ENCODE measurements at places on chromosomes 4 and X.

DNA sequence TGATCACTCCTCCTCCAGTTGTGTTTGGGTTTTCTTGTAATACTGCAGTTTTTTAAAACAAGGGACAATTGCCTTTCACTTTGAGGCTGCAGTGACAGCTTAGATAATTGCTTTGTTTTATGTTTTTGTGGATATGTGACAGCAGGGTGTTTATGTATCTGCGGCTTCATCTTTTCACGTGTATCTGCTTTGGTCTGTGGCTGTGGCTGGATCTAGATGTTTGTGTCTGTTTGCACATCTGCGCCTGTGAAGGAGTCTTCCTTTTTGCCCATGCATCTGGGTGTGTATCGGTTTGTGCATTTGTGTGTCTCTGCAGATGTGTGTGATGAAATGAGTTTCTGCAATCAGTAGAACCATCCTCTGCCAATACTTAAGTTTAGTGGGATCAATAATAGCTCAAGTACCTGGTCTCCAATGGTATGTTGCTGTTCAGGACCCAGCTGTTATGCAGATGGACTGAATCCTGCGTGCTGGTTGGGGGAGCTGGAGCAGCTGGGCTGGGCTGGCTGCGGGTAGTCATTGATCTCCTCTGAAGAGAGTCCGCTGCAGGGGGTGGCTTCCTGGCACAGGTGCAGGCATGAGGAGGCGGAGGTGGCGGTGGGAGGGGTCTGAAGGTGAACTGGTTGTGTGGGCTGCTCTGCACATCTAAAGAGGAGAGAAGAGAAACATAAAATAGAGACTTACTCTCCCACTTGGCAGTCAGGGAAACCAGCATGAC, 390.3 kb downstream of the SH2D1A start:
- no peak for DNase-seq

DNA sequence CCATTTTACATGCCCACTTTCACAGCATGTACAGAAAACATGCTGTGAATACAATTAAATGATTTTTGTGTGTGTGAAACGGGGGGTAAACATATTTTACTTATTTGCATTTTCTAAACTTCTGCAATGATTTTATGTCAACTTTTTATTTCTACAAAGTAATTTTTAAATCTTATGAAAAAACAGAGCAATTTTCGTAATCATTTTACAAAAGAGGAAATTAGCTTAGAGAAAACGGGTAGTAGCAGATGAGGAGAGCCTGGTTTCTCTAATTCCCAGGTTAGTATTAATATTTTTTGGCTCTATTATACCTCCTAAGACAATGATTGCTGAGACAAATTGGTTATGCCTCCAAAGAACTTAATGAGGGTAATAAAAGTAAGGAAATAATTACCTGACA, 3.2 kb downstream of the TKTL2 start:
- DNase-seq = no peak

DNA sequence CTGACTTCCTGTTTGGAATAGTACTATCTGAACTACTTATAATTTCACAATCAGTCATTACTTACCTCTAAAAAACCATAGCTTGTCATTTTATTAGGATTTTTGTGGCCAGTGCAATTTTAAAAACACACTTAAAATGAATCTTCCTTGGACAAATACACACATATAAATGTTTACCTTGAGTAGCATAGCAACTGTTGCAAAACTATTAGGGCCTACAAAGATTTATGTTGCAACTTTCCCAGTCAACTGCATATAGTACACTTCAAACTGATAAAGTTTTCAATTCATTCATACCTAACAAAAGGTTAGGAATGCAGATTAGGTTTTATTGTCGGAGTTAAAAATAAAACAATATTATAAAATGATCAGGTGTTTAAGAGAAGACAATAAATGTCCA, 193.0 kb downstream of the PDGFC start:
- DNase-seq = no peak

GRCh38 chr4:121736735-121737351, 28.1 kb downstream of the SMIM43 start:
- DNase-seq = no peak

DNA sequence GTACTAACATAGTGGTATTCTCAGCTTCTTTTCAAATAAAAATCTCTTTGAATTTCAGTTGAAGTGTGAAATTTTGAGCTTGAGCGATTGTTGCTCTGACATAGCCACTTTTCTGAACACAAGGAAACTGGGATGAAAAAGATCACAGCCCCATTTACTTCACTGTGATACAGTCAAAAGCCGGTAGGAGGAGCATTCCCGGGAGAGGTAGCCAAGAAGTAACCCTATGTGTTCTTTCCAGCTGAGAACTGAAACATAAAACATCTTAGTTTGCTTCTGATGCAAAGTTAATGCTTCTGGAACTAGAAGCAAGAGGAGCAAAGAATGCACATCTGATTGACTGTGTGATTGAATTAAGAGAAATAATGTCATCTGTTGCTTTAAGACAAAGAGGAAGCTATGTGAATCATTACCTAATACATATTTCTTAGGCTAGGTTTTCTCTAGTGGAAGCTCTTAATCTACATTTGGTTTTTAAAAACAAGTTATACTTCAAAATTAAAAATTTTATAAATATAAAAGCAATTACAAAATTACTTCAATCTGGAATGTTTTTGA, 88.3 kb upstream of the UNC5C start:
- no peak for DNase-seq

- DNase-seq = no peak
These were observed at the start of gene PRKX for GRCh38 chrX:3713225-3713936. Gene PRKX (minus strand): TSS chrX:3713649. CDS start chrX:3713253, 396 bp downstream.

GRCh38 chrX:96563646-96564045, 121.0 kb upstream of the DIAPH2 start:
- DNase-seq = no peak

DNA sequence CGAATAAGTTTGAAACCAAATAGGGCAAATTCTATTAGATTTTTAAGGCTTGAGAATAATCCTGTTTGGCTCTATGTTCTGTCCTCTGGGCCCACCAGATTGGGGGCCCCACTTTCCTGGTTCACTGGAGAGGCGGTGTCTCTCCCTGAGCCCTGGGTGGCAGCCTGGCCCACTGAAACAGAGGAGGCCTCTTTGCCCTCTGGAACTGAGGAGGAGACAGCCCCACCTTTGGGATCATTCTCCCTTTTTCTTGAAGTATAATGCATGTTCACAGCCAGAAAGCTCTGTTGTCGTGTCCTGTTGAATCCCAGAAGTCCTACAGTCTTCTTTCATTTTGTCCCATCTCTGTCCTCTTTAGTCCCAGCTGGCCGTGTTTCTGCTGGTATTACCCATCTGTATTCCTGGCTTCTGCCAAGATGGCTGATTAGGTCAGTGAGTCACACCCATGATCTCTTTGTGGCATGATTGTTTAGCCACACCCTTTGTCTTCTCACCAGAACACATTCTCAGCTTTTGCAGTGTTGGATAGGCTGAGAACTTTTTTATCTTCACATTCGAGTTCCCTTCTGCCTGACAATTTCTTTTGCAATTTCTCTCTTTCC, 8.1 kb upstream of the TBC1D25 start:
- DNase-seq = peak; percentile 54

GRCh38 chr4:145345401-145345800, 136.3 kb upstream of the SMAD1 start:
- DNase-seq = no peak

DNA sequence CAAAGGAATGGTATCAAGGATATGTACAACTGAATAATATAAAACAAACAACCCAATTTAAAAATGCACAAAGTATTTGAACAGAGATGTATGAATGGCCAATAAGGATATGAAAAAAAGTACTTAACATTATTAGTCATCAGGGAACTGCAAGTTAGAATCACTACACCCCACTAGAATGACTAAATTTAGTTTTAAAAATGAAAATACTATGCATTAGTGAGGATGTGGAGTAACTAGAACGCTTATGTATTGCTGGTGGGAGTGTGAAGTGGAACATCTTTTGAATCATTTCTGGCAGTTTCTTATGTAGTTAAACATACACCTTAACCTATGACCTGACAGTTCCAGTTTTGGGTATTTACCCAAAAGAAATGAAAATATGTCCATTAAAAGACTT, 13.0 kb upstream of the SLC16A2 start:
- no peak for DNase-seq

DNA sequence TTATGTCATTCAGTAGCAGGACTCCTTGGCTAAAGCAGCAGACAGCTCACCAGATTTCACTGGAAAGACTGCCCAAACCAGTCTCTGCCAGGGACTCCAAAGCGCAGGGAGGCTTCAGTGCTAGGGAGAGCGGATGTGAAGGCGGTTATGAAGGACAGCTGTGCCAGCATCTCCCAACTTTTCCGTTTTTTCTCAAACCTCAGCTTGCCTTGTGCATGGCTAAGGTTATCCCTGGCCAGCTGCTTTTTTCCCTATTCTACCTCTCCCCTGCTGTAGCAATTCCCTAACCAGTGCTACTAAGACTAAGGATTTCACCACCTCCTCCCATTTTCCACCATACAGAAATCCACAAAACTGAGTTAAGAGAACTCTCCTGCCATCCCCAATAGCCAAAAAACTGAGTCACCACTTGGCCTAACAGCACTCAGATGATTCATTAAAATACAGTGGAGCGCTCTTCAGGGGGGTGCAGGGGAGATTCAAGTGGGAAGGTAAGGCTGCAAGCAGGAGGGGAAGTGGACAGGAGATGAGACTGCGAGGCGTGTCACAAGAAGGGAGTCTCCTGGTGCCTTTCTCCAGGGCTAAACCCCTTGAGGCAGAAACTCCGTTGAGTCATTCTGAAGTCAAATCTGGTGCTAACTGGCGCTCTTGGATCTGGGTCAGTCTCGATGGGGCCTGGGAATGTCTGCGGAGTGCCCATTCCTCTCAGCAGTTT, 90.7 kb downstream of the PALLD start:
- peak; percentile 92 for DNase-seq

DNA sequence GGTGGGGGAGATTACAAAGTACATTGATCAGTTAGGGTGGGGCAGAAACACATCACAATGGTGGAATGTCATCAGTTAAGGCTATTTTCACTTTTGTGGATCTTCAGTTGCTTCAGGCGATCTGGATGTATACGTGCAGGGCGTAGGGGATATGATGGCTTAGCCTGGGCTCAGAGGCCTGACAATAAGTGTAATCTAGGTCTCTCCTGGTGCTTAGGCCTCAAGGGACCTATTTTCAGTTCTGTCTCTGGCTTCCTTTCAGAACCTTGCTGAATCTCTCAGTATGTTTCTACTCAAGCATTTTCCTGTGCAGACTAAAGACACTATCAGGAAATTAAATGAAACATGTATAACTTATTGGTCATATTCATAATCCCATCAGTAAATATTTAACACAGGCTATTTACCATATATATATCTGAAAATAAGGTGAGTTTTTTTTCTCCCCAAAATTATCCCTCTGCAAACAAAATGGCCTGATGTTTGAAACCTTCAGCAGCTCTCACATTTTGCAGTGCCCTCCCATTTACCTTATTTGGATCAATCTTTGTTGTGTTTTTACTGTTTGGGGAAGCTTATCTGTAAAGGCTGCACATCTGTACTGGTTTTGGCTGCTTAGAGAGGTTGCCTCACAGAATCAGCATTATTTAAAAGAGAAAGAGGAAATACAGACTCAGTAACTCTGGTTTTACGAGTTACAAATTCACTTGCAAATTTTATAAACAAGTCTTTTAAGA, 2.3 kb upstream of the ZCCHC4 start:
- DNase-seq = no peak

- no peak for DNase-seq
These were observed 104.9 kb upstream of the GIMD1 start for GRCh38 chr4:106473515-106473914.

DNA sequence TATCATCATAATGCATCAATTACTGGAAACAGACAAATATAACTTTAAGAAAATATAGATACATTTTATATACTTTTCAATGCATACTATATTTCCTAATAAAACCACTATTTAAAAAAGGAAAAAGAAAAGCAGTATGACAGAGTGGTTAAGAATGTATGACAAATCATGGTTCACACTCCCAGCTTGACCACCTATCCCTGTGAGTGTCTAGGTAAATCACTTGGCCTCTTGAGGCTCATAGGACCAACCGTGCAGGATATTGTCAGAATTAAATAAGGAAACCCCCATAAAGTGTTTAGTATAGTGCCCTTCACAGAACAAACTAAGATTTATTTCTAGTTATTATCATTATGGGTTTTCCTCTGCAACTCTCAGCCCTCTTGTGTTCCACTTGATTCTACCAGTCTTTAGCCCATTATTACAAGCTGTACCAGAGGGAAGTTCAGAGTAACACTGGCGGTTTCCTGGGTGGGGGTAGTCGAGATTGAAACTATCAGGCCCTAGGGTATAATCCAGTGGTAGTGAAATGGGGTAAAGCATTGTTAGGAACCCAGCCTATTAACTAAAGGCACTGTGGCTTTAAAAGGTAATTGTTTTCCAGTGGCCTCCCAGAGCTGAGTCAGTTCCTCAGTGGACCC, 55.5 kb upstream of the PAK3 start:
- DNase-seq = no peak

- DNase-seq = no peak
These were observed 170.3 kb downstream of the MOSPD2 start for GRCh38 chrX:15043538-15043937.

- DNase-seq = no peak
These were observed 300.8 kb downstream of the PCDH7 start for GRCh38 chr4:31021008-31021407.

DNA sequence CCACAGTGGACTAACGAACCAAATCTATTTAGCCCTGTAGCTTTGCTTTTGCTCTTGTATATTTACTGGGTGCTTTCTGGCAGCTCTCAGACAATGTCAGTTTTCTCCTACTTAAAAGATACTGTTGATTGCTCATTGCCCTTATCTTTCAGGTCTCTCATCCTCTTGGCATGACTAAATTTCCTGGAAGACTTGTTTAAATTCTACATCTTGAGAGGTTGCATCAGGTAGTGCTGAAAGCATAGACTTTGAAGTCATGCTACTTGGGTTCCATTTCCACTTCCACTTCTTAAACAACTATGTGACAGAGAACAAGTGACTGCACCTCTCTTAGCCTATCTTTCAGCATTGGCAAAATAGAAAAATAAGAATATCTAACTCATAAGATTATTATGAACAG, 8.4 kb downstream of the TDO2 start:
- DNase-seq = no peak

DNA sequence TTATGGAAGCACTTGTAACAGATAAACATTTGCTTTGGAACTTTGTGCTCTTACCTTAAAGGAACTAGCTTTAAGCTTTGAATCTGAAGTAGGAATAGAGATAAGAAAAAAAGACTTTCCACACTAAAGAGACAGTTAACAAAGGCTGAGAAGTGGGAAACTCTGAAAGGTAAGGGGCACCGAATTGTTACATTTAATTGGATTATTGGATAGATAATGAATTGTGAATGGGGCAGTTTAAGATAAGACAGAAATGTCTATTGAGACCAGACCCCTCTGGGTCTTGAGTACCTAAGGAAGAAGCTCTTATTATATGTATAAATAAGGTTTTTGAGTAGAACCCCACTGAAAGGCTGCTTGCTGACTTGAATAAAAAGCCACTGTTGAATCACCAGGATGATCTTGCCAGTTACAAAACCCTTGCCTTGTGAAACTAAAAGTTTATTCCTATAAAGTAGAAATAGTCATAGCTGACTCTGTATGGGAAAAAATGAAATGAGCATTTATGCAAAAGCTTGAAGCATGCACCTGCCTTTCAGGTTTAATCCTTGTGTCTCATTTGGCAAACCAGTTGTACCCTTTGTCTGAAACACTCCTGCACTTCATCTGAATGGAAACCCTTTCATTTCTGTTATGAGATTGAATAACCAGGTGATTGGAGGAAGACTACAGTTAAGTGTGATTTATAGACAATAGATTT, 423.2 kb downstream of the RPA4 start:
- DNase-seq = no peak
